Endothelial cell of umbilical vein (primary cell): ENCODE measurements at places on chromosomes 1 and 21.

DNA sequence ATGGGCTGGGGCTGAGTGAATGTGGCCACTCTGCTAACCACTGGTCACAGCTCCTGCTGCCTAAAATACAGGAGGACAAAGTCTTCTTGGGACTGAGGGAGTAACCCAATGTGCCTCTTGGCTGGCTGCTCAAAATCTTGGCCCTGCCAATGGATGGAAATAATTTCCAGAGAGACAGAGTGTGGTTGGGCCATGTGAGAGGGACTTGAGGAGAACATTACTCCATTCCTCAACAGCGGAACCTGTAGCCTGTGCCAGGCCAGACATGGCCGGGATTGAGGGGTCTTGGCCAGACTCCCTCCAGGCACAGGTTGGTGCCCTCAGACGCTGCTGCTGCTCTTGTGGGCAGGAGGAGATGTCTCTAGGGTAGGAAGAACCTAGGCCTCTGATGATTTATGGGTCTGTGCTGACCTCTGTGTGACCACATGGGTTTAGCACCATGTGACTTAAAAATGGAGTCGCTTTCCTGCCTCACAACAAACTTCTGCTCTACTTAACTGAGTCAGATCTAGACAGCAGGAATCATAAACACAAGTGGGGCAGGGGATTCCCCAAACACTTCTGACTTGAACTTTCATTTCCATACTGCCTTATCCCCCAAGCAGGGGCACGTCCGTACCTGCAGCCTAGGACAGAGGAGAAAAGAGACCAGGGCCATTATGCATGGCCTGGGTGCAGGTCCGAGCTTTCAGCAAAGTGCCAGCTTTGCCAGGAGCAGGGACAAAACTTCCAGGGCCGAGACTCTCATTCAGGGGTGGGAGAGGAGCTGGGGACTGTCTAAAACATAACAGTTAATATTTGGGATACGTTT lies 79.2 kb downstream of the CD34 start:
- DNase-seq = peak; percentile 47

DNA sequence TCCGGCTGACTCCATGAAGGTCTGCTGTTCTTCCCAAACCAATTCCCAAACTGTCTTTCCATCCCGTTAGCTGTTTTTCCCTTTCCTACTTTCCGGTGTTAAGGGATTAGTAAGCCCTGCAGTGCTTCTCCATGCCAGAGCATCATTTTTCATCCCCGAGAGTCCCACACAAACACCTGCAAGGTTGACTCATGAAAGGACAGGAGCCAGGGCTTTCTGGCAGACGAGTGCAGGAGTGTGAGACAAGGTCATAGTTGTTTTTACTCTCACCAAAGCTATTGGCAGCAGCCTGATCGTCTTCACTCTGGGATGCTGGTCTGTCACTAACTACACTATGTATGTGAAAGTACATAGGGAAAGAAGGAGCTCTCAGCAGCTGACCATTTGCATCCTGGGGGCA lies 10.2 kb upstream of the BECN2 start:
- DNase-seq = no peak

- no peak for DNase-seq
These were observed 91.5 kb downstream of the IER5 start for GRCh38 chr1:181179987-181180365.

GRCh38 chr1:46815133-46815532 lies 16.3 kb downstream of the CYP4B1 start:
- DNase-seq = no peak

DNA sequence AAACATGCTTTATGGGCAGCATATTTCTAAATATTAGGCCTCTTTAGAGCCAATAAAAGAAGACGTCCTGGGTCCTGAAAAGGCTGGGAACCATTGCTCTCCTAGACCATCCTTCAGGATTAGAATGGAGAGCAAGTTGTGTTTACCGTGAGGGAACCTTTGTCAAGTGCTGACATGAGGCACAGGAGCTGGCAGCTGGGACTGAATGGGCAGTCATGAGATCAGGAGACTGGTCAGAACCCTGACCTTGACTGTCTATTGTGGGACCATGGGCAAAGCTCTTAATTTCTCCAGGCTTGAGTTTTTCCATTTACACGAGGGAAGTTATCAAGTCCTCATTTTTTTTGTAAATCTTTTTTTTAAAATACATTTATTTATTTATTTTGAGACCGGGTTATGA lies 5.2 kb downstream of the PFKFB2 start:
- no peak for DNase-seq

- DNase-seq = peak; percentile 76
These were observed 76.6 kb downstream of the PLPP3 start for GRCh38 chr1:56502700-56503245.

- DNase-seq = peak; percentile 76
These were observed 58.7 kb upstream of the KIAA1614 start for GRCh38 chr1:180854001-180854400.

GRCh38 chr1:8025671-8026144 lies 401 bp downstream of the ERRFI1 start:
- no peak for DNase-seq

DNA sequence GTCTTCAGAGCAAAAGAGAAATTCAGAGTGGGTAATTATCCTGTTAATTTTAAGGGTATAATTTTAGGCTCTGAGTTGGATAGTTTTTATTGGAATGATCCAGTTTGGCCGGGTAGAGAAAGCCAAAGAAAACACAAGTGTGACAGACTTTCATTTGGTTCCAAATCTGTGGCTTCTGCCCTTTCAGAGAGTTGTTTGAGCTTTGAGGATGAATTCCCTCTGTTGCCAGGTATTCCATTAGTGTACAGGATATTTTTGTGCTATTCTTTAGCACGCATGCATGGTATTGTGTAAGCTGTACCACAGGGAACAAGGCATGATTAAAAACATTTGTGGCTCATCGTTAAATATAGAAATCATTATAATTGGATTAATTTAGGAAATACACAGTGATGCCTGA lies 384.4 kb downstream of the ADGRL2 start:
- no peak for DNase-seq
